ENCODE measurements at places on chromosomes 5 and 9.

DNA sequence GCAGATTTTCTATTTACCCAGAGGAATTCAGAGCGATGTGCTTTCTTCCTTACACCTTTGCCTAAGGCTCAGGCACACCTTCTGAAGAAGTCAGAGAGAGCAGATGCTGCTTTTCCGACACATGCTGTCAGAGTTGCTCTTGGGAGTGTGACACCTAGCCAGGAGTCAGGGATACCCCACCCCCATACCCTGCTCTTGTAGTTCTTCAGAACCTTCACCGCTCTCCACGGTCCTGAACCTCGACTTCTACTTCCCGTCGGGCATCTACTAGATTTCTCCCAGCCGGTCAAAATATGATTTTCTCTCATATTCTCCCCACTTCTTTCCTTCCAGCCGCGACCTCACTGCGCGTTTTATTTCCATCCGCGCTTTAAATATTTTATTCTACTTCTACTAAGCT, 1.7 kb downstream of the GRIN3A start:
- DNase-seq = no peak

- peak; percentile 69 for DNase-seq
Measured at GRCh38 chr9:36731068-36731956, 158.6 kb downstream of the MELK start.

DNA sequence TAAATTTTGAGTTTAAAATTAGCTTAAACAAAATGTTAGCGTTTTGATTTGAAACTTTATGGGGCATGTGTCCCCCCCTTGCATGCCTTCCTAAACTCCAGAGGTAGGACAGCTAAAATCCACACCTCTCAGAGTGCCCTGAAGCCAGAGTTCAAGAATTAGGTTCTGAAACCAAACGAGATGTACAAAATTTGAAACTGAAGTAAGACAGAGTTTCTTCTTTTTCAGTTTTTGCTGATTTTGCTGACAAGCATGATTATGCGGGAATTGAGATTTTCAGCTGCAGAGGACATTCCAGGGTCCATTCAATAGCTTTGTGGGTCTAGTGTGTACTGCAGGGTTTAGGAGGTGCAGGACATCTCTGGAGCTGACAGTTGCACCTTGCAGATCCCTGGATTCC, 17.1 kb upstream of the LOX start:
- no peak for DNase-seq

DNA sequence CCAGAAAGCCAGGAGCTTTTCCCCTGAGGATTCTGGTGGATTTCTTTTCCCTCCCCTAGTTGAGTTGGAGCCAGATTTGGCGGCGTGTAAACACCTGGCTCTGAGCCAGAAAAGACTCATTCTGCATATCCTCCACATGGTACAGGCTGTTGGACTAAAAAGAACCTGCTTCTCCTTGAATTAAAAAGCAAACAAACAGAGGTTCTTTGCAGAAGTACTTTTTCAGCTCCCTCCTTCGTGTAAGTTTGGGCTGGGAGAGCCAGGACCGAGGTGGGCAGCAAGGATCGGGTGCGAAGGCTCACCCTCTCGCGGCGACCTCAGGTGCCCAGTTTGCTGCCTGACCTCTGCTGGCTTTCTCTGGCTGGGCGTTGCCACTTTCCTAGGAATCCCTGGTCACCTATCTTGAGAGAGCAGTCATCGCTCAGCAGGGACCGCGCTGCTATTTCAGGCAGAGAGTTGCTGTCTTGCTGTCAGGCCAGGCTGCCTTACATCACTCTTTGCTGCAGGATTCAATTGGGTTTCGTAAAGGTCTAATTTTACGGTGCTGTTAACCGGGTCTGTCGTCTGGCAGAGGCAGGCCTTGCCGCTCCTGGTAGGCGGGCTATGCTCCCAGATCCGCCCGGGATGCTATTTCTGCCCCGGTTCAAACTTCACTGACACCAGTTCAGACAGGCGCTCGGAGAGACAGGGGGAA, 3.2 kb downstream of the PAPPA start:
- DNase-seq = no peak

DNA sequence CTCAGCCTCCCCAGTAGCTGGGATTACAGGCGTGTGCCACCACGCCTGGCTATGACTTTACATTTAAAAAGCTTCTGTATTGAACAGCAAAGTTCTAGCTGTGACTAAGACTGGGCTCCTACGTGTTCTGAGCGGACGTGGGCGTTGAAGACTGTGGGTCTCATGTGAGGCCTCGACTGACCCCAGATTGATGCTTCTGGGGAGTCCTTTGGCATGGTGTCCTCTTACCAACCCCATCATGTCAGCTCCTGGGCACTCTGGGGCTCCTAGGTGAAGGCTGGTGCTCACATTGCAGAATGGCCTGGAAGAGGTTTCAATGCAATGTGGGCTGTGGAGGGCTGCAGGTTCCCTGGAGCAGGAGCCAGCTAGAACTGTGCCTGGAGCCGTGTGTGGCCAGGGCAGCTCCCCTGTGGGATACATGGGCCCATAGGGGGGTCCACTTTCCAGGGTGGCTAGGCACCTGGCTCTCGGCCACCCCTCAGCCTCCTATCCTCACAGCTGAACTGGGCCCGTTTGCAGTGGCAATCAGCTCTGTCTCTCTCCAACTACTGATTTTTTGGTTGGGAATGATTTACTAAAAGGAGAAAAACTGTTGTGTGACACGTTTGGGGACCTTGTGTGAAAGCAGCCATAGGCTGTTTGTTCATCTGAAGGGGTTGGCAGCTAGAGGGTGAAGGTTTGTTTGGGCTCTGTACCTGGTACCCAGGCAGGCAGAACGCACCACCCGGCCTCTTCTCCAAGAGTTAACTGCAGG, 29.7 kb downstream of the SLC25A25 start:
- no peak for DNase-seq

- DNase-seq = no peak
Measured at GRCh38 chr5:65728218-65728617, 6.2 kb downstream of the NLN start.

DNA sequence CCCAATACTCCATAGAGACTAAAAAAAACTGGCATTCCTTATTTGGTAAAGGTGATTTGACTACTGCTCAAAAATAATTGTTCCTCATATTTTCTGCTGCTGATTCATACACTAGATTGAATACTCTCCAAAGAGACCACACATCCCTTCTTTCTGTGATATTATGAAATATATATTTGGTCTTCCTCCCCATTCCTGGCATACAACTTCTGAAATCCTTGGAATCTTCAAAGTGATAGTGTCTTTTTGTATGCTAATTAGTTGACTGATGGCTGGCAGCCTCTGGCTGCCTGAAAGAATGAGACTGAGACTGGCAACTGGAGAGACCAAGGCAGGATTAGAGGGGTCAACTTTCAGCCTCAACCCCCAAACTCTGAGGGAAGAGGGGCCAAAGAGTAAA, 348.0 kb upstream of the RFX3 start:
- DNase-seq = no peak

- DNase-seq = no peak
Measured at GRCh38 chr9:120894321-120895148, 17.5 kb upstream of the PHF19 start.

DNA sequence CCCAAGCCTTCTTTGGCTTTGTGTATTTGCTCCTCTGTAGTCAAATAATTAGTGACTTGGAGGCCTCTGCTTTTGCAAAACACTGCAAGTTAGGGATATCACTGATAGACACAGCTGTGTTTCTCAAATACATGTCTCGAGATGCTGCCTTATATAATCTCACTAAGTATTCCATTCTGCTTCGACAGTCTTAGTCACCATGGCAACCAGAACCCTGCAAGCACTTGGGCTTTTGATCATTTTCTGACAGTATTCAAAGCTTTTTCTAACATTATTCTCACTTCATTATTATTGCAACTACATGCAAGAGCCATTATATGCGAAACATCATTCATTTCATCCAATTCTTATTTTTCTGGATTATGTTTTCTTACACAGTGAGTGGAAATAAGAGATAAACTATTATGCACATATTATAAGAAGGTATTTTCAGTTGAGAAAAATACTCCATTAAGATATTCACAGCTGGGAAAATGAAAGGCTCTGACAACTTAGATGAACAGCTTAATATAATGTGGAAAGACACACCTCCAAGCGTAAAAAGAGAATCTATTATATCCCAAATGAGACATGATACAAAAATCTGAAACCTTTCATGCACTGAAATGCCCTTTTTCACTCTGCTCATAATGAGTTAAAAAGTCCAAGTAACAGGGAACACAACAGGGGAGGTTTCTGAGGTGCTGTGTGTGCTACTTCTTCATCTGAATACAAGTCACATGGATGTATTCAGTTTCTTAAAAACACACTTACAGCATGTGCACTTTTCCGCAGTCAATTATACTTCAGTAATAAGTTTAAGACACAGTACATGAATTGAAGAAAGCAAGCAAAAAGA, 93.9 kb downstream of the SCAI start:
- DNase-seq = no peak

DNA sequence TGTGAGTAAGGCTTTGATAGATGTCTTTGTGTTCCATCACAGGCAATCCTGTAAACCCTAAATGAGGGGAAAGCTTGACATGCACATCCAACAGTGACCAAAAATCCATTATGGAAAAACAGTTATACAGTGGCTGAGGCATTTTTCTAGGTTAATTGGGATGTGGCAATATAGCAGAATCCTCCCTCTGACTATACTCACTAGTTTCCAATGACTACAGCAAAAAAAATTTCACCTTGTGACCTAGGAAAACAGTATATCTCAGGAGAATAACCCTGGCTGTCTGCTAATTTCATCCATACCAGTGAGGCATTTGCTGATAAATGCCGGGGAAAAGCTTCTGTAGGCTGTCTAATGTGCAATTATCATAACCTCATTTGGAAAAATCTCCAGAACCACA, 49.9 kb upstream of the SNCAIP start:
- no peak for DNase-seq

GRCh38 chr9:93297659-93298497, 113.9 kb downstream of the WNK2 start:
- no peak for DNase-seq

GRCh38 chr5:147670815-147671214, 111.7 kb downstream of the JAKMIP2 start:
- no peak for DNase-seq

DNA sequence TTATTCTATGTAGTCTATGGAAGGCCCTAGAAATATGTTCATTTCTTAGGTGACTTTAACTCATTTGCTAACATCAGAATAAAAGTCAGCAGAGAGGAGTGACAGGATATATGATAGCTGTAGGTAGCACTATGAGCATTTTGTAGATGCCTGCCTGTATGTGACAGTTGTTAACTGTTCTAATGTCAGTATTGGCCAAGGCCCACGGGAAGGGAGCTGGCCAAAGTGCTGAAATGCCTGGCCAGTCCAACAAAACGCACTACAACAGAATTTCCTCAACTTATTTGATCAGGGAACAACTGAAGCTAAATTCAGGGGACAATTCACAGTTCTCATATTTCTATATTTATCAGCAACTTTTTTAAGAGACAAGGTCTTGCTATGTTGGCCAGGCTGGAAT, 20.8 kb downstream of the SV2C start:
- DNase-seq = peak; percentile 20

DNA sequence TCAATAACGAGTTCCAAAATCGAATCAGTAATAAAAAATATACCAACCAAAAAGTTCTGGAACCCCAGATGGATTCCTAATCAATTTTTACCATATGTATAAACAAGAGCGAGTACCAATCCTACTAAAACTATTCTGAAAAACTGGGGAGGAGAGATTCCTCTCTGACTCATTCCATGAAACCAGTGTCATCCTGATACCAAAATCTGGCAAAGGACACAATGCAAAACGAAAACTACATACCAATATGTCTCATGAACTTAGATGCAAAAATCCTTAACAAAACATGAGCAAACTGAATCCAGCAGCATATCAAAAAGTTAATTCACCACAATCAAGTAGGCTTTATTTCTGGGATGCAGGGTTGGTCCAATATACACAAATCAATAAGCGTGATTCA, 30.5 kb upstream of the MACIR start:
- no peak for DNase-seq

GRCh38 chr5:121151534-121151933, 687.4 kb downstream of the PRR16 start:
- no peak for DNase-seq

- DNase-seq = no peak
Measured at GRCh38 chr9:110830495-110830894, 161.9 kb downstream of the MUSK start.

GRCh38 chr9:14322211-14323082, 8.5 kb upstream of the NFIB start:
- DNase-seq = peak; percentile 94

- DNase-seq = peak; percentile 18
Measured at GRCh38 chr5:40484495-40484894, 195.2 kb upstream of the PTGER4 start.

All from OCI-LY7 (cell line).